Chondrocyte (in vitro differentiated cells): ENCODE measurements at places on chromosomes 2 and 18.

- DNase-seq: no peak
These were observed 103.5 kb downstream of the ANTXR1 start for GRCh38 chr2:69116438-69116837.

DNA sequence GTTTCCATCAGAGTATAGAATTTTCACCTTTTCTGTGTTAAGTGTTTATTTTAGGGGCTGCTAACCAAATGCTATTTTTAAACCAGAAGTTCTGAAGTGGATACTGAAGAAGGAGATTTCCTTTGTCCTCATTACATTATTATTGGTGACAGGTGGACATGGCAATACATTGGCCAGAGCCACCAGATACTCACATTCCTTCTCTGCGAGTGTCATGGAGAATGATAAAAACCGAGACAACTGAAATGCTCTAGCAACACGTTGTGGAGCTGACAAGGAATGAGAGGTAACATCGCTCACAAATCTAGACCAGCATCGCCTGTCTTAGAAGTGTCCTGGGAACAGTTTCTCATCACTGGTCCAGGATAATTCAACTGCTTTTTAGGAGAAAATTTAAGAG lies 241.2 kb downstream of the IRS1 start:
- no peak for DNase-seq

DNA sequence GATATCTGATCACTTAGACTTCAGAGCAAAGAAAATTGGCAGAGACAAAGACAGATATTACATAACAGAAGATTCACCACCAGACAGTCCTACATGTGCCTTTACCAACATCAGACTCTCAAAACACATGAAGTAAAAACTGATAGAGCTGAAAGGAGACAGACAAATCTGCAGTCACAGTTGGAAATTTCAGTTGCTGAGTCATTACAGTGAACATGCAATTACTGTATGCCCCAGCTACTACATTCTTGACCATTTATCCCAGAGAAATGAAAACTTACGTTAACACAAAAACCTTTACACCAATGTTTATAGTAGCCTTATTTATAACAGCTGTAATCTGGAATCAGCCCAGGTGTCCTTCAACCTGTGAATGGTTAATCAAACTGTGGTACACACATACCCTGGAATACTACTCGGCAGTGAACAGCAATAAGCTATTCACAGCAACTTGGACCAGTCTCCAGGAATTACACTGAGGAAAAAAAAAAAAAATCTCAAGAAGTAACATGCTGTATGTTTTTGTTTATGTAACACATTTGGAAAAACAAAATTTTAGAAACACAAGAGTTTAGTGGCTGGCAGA lies 7.5 kb upstream of the SCLY start:
- DNase-seq: no peak

GRCh38 chr18:46341986-46342525 lies 237.9 kb downstream of the HAUS1 start:
- DNase-seq: no peak
